ENCODE measurements at places on chromosomes 1 and 21.

GRCh38 chr1:57307392-57308170 is 116.3 kb downstream of the DAB1 start:
- DNase-seq: no peak

GRCh38 chr21:41932576-41933312 is 21.1 kb downstream of the C2CD2 start:
- DNase-seq: no peak

GRCh38 chr1:156543066-156543465 is 29.3 kb downstream of the IQGAP3 start:
- no peak for DNase-seq

GRCh38 chr1:6258675-6259074 is 2.2 kb downstream of the GPR153 start:
- no peak for DNase-seq

DNA sequence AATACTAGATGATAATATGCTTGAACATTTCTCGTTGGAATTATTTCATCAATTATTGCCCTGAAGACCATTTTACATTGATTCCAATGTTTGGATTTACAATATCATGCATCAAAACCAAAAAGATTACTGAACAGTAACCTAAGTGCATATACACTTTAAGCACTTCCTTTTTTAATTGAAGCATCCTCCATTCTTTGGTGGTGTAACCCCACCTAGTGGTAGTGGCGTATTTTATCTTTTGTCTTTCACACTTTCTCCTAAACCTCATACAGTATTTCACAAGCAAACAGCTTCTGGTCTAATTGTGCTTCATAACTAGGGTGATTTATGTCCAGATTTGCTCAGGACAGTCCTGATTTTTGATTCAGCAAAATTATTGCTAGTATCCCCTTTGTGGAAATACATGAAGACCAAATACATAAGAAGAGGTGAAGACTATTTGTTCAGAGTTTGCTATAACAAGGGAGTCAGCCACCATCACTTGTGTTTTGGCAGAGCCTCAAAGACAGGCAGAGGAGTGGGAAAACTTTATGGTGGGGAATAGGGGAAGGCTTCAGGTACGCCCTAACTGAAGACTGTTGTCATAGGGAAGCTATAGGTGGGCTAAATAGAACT is 3.4 kb upstream of the NVL start:
- peak; percentile 64 for DNase-seq
